ENCODE measurements at places on chromosomes 6 and 20. TPM values are rescaled to one million over a fixed set of nuclear protein-coding genes. Genes with fewer than 3 reads are reported as not detected.

Gene APOBEC2
- 2.5 TPM for total RNA-seq

Gene CFAP61
- not detected for total RNA-seq

Gene IMPG1
- not detected for total RNA-seq

Gene ZBTB46
- total RNA-seq: 9.1 TPM

Gene PRDM13
- total RNA-seq: 0.44 TPM

Measured in Caco-2 (cell line).